ENCODE measurements at places on chromosomes 1 and 21. TPM values are rescaled to one million over a fixed set of nuclear protein-coding genes. Genes with fewer than 3 reads are reported as not detected.

The NTMT2 gene
- total RNA-seq: not detected

DNA sequence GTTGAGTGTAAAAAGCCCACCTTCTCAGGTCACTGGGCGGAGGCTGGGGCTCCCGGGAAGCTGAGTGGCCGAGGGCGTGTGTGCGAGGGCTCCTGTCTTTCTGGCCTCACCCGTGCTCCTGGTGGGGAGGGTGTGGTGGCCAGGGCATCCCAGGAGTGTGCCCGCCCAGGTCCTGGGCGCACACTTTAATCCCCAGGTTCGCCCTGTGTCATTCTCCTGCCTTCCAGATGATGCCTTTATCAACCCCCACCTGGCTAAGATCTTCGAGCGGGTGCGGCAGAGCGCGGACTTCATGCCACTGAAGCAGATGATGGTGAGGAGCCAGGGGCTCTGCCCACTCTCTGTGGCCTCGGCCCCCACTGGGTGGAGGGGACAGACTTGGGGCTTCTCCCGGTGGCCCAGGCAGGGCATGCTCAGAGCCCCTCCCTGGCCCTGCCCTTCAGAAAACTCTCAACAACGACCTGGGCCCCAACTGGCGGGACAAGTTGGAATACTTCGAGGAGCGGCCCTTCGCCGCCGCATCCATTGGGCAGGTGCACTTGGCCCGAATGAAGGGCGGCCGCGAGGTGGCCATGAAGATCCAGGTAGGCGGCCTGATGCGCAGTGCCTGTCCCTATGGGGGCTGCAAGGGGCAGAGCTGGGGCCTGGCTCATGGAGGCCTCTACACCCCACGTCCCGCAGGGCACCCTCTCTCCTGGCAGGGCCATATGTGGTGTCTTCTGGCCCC lies 42.5 kb downstream of the COQ8A start:
- no peak overlapping the region for H3K4me3 ChIP-seq
- DNase-seq: no peak
- H3K36me3 ChIP-seq: peaks cover 59% of the 10 kb centered on the region
- H3K27me3 ChIP-seq: no peaks in the 10 kb centered on the region
- no peak overlapping the region for H3K27ac ChIP-seq

GRCh38 chr1:29547300-29547699 lies 311.0 kb downstream of the PTPRU start:
- H3K36me3 ChIP-seq: no peaks in the 10 kb centered on the region
- peaks cover 5% of the 10 kb centered on the region for H3K27me3 ChIP-seq
- H3K27ac ChIP-seq: no peak overlapping the region
- no peaks in the 10 kb centered on the region for H3K4me1 ChIP-seq
- DNase-seq: no peak

GRCh38 chr1:91120936-91121335 lies 99.1 kb upstream of the ZNF644 start:
- H3K4me3 ChIP-seq: no peak overlapping the region
- DNase-seq: no peak
- no peak overlapping the region for H3K27ac ChIP-seq
- no peaks in the 10 kb centered on the region for H3K27me3 ChIP-seq
- H3K36me3 ChIP-seq: no peaks in the 10 kb centered on the region

The CTSE gene
- not detected for total RNA-seq

DNA sequence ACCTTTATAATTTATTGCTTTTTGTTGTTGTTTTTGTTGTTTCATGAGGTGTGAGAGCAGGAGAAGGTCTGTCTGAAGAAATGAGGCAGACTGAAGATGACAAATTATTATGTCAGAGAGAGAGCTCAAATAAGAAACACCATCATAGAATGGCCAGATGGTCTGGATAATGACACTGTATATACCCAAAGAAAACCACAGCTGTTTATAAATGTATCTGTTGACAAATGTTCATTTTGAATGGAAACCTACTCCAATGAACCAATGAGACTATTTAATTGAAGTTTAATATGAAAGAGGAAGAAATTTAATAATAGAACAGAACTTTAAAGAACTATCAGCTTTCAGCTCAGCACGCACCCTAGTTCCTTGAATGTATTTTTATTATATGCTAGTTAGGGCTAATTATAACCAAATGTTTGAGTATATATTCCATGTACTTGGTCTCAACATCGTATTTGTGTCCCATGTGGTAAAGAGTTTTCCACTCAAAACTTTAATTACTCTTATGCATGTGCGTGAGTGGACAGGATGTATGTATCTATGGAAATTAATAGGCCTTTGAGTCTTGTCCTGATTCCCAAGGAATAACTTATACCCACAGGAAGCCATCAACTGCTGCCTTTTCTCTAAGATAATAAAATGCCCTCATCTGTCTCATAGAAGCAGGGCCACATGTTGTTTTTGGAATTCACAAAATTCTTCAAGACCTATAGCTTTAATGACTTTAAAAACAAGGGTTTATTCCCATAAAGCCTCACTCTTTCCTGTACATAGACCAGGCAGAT lies 202.7 kb downstream of the KCNK2 start:
- H3K4me1 ChIP-seq: no peaks in the 10 kb centered on the region
- no peak for DNase-seq
- no peaks in the 10 kb centered on the region for H3K36me3 ChIP-seq
- no peak overlapping the region for H3K4me3 ChIP-seq

DNA sequence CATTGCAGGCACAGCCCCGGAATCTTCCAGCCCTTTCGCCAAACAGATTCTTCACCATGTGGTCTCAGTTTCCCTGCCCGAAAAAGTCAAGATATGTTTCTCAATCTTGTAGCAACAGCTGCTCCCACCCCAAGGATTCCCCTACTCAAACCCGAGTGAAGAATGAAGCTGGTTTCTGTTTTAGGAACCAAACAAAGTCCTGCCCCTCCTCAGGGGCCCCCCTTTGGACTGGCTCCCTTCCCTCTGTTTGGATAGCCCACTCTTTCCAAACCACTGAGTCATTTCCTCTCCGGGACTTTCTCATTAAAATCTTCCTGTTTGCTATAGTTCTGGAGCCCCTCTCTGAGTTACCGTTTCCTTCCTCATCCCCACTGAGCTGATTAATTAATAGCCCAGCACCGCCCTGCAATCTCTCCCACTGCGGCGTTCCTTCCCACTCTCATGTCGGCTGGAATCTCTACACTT lies 100.9 kb downstream of the TSEN15 start:
- no peak overlapping the region for H3K4me3 ChIP-seq
- H3K4me1 ChIP-seq: peaks cover 9% of the 10 kb centered on the region
- H3K36me3 ChIP-seq: no peaks in the 10 kb centered on the region
- H3K27me3 ChIP-seq: peaks cover 10% of the 10 kb centered on the region

The KRTAP13-1 gene
- total RNA-seq: not detected

The ROR1 gene
- 0.23 TPM for total RNA-seq

DNA sequence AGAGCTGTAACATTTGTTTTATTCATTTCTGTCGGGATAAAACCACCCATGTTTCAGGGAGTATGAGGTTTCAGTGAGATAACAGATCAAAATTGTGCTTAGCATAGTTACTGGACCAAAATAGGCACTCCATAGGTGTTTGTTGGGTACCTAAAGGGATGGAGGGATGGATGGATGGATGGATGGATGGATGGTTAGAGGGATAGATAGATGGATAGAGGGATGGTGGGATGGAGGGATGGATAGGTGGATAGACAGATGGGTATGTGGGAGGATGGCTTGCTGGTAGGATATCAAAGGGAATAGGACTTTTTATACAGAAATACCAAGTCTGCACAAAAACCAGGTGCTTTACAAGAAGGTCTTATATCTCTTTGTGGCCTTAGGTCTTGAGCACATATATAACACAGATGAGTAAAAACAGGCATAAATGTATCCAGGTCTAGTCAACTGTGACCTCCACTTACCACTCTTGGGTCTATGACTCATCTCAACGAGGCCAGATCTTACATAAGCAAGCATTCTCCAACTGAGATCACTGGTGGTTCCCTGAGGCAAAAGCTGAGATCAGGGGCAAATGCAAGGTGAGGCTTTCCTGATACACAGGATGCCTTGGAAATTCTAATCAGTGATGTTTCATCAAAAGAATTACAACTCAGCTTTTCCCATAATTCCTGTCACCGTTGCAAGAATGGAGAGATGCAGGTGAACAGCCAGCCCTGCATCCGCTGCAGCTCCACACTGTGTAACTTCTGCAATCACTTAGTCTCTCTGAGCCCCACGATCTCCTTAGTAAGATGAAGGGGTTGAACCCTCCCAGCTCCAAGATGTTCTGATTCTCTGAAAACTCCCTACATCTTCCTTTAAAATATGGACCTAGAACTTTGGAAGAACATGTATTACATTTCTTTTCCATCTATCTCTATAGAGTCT lies 32.0 kb downstream of the PTAFR start:
- H3K27me3 ChIP-seq: peaks cover 2% of the 10 kb centered on the region
- no peaks in the 10 kb centered on the region for H3K36me3 ChIP-seq
- H3K4me1 ChIP-seq: no peaks in the 10 kb centered on the region
- H3K4me3 ChIP-seq: no peak overlapping the region
- DNase-seq: no peak

DNA sequence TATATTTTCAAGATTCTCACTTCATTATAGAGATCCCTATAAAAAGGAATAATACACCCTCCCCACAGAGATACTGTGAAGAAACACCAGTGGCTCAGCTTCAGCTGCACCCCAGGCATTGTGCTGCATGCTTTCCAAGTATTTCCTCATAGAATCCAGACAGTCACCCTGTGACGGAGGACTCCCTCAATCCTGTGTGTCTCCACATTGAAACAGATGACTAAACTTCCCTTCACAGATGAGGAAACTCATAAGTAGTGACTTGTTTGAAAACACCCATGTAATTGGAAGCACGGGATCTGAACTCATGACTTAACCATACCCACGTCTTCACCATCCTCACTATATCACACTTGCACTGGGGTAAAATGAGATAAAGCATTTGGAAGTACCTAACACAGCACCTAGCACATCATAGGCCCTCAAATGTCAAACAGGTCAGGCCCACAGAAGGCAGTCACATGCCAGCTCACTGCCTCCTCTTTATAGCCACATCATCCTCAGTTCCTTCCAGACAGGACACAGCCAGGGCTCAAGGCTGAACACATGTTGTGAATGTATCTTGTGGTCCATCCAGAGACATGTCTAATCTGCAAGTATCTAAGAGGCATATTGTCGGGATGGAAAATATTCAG lies 55.2 kb downstream of the GPR161 start:
- no peak overlapping the region for H3K27ac ChIP-seq
- peaks cover 5% of the 10 kb centered on the region for H3K27me3 ChIP-seq
- no peak for DNase-seq
- H3K36me3 ChIP-seq: peaks cover 13% of the 10 kb centered on the region

DNA sequence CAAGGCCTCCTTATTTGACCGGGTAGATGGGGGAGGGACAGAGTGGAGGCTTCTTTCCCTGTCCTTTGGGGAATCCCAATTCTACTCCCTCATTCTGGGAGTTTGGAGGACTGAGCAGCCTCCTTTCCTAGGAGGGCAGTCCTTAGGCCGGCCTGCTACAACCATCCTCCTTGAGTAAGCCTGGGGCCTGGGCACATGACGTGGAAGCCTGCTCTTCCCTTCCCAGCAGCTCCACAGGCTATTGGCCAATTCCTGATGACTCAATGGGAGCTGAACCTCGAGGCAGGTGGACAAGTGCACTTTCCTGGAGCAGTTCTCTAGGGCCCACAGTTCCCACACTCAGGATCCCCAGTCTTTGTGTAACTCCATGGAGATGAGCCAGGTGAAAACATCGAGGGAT lies 3.1 kb downstream of the KCNA10 start:
- no peaks in the 10 kb centered on the region for H3K27me3 ChIP-seq
- H3K4me3 ChIP-seq: no peak overlapping the region
- no peaks in the 10 kb centered on the region for H3K4me1 ChIP-seq
- no peak for DNase-seq
- H3K36me3 ChIP-seq: no peaks in the 10 kb centered on the region
- H3K27ac ChIP-seq: no peak overlapping the region

The TNFRSF1B gene
- total RNA-seq: 87.9 TPM

DNA sequence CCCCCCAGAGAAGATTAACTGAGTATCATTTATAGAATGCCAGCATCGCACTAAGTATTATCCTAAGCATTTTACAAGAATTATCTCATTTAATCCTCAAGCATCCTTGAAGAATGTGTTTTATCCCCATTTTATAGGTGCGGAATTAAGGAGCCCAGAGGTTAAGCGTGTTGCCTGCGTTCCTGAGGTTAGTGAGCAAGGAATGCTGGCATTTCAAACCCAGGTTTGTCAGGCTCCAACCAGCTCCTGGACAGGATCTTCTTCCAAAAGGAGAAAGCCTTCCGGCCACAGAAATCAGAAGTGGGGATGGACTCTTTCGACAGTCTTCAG lies 82.3 kb downstream of the SSBP3 start:
- no peak for DNase-seq
- no peak overlapping the region for H3K4me3 ChIP-seq
- no peaks in the 10 kb centered on the region for H3K27me3 ChIP-seq

- no peak for DNase-seq
- no peak overlapping the region for H3K4me3 ChIP-seq
- H3K27ac ChIP-seq: no peak overlapping the region
- H3K4me1 ChIP-seq: no peaks in the 10 kb centered on the region
- H3K36me3 ChIP-seq: no peaks in the 10 kb centered on the region
Observed at GRCh38 chr1:91752324-91752723, 133.6 kb downstream of the TGFBR3 start.

The ADAMTS5 gene
- total RNA-seq: not detected

GRCh38 chr1:207603777-207604176 lies 41.2 kb upstream of the CR1L start:
- H3K4me1 ChIP-seq: no peaks in the 10 kb centered on the region
- DNase-seq: no peak

- peaks cover 90% of the 10 kb centered on the region for H3K27me3 ChIP-seq
- H3K36me3 ChIP-seq: no peaks in the 10 kb centered on the region
- peaks cover 56% of the 10 kb centered on the region for H3K4me1 ChIP-seq
Observed at GRCh38 chr21:33028773-33029384, 3.1 kb downstream of the OLIG2 start.

DNA sequence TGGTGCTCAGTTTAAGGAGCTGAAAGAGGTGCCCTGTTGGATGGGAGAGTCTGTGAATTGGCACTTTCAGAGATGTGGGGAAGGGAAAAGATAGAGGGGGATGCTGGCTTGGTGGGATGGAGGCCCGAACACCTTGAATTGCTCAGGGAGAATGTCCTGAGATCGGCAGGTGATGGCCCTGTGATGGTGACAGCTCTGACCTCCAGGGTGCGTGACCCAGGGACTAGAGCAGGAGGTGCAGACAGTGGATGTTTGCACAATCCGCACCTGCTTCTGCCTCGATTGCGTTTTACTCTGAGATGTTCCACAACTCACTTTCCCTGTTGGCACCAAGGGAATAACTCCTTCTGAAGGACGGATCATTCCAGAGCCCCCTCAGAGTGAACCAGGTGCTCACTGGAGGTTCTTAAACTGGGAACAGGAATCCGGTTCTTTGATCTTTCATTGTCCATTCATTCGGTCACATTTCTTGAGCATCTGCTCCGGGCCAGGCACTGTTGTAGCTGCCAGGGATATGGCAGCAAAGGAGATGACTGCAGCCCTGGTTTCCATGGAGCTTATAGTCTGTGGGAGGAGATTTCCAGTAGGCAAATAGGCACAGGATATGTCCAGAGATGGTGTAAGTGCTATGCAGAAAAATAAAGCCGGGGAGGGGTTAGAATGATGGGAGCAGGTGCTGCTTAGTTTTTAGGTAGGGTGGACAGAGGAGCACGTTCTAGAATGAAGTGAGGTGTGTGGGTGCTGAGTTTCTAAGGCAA lies 226.6 kb upstream of the TMEM51 start:
- H3K4me1 ChIP-seq: peaks cover 3% of the 10 kb centered on the region
- no peak overlapping the region for H3K27ac ChIP-seq
- peaks cover 55% of the 10 kb centered on the region for H3K27me3 ChIP-seq
- H3K36me3 ChIP-seq: no peaks in the 10 kb centered on the region

The C1orf105 gene
- total RNA-seq: not detected

The RASAL2 gene
- 0.05 TPM for total RNA-seq

All from T-cell (primary cell).